ENCODE measurements at places on chromosomes 7 and 10.

DNA sequence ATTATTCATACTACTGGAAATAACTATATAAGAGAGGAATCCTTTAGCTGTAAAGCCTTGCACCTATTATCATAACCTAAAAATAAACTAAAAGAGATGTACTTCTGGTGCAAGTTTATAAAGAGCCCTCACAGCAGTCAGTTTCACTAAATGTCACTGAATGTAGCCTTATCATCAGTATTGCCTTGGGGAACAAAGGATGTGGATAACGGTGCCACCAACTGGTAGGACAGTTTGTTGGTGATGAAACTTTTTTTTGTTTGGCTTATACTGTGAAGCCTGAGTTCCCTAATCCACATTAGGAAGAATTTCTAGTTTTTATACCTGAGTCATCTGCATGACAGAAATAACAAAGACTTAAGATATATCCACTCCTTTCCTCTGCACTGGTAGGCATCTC lies 117.9 kb upstream of the COL1A2 start:
- DNase-seq, result no peak

DNA sequence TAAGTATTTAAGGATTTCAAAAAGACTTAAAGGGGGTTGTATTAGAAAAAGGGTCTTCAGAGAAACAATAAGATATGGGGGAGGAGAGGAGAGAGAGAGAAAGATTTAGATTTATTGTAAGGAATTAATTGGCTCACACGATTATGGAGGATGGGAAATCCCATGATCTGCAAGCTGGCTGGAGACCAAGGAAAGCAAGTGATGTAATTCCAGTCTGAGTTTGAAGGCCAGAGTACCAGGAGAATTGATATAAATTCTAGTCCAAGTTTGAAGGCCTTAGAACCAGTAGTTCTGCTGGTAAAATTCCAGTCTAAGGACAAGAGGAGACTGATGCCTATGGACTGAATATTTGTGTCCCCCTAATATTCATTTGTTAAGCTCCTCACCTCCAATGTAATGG lies 20.6 kb upstream of the SLC13A1 start:
- no peak for DNase-seq

GRCh38 chr10:117184296-117184695 lies 13.0 kb upstream of the KCNK18 start:
- DNase-seq, result no peak

- DNase-seq, result no peak
These were observed 4.7 kb downstream of the ZNF786 start for GRCh38 chr7:149085866-149086265.

- no peak for DNase-seq
These were observed 44.5 kb downstream of the LANCL2 start for GRCh38 chr7:55409482-55410225.

DNA sequence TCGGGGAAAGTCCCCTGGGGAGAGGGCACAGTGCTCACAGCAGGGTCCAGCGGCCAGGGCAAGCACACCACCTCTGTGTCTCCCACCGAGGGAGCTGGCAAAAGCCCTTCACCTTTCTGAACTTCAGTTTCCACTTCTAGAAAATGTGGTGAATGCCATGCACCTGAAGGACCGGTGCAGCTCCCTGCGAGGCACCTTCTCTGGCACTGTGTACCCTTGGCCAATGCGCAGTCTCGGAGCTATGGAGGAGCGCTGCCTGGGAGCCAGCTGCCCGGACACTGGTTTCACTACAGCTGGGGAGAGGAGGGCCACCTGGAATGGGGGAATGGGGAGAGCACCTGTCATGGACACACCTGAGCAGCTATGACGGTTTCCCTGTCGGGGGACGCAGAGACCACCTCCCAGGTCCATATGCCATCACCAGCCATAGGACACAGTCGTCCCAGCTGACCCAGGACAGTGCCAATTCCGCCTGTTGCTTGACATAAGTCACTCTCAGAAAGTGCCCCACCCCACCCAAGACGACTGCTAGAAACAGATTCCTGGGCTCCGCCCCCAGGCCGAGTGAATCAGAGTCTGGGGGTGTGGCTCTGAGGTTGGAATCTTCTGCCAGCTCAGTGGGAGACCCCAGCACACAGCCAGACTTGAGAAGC lies 16.8 kb downstream of the RASGEF1A start:
- DNase-seq, result no peak

DNA sequence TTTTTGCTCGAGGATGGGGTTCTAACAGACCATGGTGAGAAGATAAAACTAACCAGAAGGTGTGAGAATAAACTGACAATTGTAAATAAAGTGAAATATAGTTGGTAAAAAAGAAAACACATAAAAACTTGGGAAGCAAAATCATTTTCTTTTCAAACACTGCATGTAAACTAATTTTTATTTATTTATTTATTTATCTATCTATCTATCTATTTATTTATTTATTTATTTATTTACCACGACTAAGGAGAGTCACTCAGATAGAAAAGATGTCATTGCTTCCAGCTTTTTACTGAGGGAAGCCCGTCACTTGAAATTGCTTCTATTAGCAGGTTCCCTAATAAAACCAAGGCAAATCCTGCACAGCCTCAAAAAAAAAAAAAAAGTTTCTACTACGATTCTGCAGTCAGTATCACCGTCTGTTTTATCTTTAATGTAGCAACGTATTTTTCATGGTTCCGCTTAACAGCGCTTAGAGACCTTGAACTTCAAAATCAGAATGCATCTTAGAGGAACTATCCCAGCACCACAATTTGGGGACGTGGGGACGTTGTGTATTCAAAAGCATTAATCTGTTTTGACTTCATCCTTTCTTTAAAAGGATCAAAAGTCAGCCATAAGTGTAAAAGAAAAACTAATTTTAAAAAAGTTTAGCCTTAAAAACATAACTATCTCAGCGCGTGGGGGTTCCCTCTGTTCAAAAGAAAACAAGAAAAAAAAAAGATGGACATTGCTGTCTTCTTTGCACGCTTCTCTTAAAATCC lies 33.3 kb upstream of the EBLN1 start:
- DNase-seq, result no peak

DNA sequence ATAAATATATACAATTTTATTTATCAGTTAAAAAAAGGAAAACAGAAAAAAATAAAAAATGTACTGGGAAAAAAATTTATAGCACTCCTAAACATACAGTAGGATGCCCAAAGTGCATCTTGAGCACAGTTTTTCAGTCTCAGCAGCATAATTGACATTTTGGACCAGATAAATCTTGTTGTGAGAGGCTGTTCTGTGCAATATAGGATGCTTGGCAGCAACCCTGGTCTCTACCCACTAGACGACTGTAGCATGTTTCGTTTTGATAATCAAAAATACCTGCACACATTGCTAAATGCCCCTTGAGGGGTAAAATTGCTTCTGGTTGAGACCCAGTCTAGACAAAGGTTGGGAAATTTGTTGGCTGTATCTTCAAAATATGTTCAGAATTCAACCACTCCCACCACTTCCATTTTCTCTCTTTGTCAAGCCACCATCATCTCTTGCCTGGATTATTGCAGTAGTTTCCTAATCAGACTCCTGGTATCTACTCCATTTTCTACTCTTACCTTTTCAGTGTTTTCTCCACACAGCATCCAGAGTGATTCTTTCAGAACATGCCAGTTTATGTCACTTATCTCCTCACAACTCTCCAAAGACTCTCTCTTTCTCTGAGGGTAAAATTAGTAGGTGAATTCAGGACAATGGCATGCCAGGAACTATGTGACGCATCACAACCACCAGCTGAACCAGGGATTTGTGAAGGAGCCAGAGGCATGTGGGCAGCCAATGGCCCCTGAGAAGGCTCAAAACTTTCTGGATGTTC lies 91.4 kb downstream of the GPR85 start:
- no peak for DNase-seq

DNA sequence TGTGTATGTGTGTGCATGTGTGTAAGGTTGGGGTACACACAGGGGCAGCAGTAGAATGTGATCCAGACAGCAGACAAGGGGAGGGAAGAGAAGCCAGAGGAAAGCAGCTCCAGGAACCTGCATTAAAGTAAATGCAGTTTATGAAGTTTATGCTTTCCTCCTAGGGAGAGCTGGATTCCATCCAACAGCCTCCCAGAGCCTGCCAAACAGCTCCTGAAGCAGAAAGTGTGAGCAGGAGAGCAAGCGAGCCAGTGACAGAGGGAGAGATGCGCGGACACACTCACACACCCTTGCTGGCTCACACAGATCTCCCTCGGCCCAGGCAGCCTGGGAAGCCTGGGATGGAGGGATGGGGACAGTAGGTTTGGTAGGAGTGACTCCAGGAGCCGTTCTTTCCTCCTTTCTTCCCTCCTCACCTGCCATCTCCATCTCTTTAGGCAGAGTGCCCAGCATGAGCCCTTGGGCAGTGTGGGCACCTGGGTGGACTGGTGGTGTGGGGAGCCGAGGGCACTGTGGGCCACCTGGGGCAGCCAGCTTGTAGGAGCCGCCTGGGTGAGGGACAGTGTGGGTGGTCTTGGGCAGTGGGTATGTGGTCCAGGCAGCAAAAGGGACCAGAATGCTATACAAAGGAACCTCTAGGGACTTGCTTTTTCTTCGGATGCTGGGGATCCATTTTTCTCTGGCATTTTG lies 46.1 kb downstream of the PAX2 start:
- no peak for DNase-seq

Data from stimulated activated CD8-positive, alpha-beta memory T cell treated with anti-CD3 and anti-CD28 coated beads, Interleukin-7, amount 100 ng/mL, for 4 hours (primary cell).